SJSA1 (cell line): ENCODE measurements at places on chromosomes 3 and 15. TPM values are rescaled to one million over a fixed set of nuclear protein-coding genes. Genes with fewer than 3 reads are reported as not detected.

Gene CLRN1
- total RNA-seq: not detected in 2 replicates

Gene STAC
- total RNA-seq: 24.1 and 29.1 TPM in 2 replicates

Gene CCDC33
- total RNA-seq: not detected in 2 replicates

Gene MRAS
- 75.6 and 155 TPM in 2 replicates for total RNA-seq

Gene TRH
- not detected in 2 replicates for total RNA-seq

Gene CORO2B
- total RNA-seq: not detected in 2 replicates

Gene HRH1
- total RNA-seq: 15.9 and 21.9 TPM in 2 replicates

Gene PPCDC
- total RNA-seq: 12.9 and 25.0 TPM in 2 replicates

Gene RYR3
- 7.9 and 10.3 TPM in 2 replicates for total RNA-seq

Gene UROC1
- not detected in 2 replicates for total RNA-seq

Gene SPINK8
- total RNA-seq: not detected in 2 replicates

Gene AMOTL2
- 86.3 and 142 TPM in 2 replicates for total RNA-seq

Gene GPR171
- total RNA-seq: not detected in 2 replicates

Gene SLC38A3
- not detected in 2 replicates for total RNA-seq
